Liver (tissue), 10 donors: ENCODE measurements at places on chromosomes 12 and 14.

DNA sequence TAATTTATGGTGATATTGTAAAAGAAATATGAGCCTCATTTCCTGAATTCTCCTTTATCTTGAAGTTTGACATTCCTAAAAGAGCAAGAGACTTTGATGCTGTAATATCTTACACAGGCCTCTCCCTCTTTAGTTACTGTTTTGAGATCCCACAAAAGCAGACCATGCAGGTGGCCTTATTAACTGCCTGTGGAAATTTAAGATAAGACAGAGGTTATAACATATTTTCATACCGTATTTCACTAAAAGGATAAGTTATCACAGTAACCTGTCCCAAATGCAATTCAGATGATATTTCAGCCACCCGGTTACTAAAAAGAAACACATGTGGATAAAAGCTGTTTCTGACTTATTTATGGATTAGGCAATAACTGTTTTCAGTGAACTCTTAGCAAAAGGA lies 150.1 kb downstream of the NAV3 start:
- DNase-seq: no peak

GRCh38 chr12:102433304-102433703 lies 47.1 kb downstream of the IGF1 start:
- DNase-seq: no peak

DNA sequence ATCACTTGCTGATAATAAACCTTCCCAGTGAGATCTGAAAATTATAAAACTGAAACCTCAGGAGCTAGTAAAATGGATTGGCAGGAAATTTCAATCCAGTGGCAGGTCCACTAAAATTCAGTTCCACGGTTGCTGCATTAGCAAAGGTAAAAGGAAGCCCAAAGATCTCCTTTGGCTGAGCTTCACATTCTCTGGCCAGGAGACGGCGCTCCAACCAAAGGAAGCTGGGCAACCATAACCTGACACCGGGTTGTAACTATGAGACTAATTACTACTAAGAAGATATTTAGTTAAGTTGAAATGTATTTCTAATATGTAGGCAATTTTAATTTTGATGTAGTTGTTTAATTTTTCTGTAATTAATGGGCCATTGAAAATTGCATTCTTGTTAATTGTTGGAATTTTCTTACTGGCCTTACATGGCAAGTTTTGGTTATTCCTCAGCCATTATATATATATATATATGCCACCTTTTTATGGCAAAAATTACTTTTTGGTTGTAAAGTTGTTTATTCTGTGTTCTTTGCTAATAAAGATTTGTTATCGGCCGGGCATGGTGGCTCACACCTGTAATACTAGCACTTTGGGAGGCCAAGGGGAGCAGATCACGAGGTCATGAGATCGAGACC lies 17.0 kb downstream of the OR8S1 start:
- peak; percentile 44 for DNase-seq

DNA sequence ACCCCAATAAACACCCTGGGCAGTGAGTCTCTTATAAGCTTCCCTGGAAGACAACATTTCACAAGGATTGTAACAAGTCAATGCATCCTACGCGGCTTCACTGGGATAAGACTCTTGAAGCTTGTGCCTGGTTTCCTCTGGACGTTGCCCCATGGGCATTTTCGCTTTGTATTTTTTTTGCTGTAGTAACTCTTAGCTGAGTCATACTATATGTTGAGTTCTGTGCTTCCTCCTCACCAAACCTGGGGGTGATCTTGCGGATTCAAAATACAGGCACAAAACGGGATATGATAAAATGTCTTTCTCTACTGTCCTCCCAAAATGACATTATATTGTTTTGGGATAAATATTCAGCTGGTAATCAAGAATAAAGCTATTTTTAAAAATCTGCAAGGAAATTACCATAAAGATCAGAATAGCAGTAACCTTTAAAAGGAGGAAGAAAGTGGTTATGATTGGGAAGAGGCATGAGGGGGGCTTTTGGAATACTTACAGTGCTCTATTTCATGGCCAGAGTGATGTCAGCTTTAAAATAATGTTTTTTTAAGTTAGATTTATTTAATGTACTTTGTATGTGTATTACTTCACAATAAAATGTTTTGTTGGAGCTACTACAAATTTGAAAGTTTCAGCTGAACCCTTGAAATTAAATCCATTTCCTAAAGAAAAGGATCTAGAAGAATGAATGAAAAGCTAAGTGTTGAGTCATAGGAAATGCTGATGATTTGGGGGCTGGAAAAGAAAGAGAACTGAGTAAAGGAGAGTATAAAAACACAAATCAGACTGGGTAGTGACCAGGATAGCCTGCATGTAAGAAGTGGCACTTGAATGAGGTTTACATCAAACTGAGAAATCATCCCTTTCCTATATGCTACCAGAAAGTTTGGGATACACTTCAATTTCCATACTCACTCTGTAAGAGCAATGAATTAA lies 14.7 kb downstream of the BTBD7 start:
- no peak for DNase-seq

- no peak for DNase-seq
These were observed 298.4 kb downstream of the NUAK1 start for GRCh38 chr12:105840384-105840783.

- no peak for DNase-seq
These were observed 137.0 kb downstream of the MED13L start for GRCh38 chr12:116140529-116140928.

GRCh38 chr12:30840715-30841114 lies 85.8 kb upstream of the TSPAN11 start:
- DNase-seq: no peak

DNA sequence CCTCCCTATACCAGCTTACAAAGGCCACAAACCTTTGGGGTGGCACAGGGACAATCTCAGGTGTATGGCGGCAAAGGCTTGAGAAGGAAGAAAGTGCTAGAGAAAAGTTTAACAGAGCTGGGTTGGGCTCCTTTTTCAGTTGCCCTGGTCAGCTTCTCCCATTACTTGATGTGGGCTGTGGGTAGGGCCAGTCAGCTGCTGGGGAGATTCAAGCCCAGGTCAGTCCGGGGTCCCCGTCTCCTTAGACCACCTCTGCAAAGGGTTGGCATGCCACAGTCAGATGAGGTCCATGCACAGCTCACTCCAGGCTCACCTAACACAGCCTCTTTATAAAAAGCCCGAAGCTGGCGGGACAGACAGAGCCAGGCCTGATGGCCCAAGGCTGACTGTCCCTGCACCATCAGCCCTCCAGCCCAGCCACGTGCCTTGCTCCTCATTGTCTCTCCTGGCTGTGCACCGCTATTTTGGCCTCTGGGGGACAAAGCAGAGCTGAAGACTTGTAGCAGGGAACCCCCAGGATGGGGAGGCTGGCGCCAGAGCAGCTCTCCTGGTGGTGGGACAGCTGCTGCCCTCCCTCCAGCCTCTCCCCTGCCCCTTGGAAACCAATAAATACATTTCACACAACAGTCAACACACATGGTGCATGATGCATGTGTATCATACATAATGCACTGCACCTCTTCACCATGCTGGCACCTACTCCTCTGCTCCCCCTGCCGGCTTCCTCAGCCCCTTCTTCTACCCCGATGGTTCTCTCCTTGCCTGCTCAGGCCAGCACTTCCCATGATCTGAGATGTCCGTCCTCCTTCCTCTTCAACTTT lies 61.7 kb upstream of the DDX11 start:
- no peak for DNase-seq

- DNase-seq: no peak
These were observed 6.1 kb upstream of the TMED2 start for GRCh38 chr12:123578243-123578642.

- DNase-seq: no peak
These were observed 19.8 kb downstream of the INSM2 start for GRCh38 chr14:35553808-35554207.

DNA sequence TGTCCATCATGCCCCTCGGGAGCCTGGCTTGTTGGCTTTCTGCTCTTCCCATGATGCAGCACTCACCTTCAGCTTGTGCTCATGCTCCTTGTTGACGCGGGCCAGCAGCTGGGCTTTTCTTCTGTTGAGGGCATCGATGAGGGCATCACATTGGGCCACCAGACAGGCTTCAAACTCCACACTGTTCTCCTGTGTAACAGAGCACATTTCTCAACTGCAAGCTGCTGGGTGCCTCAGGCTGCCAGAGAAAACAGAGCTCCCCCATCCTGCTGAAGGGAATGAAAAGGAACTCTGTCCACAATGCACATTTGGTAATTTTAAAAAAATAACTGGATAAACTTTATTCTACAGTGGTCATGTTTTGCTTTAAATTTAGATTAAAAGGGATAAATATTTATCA lies 72.1 kb downstream of the TRIM9 start:
- DNase-seq: no peak

GRCh38 chr12:7650091-7650490 lies 15.6 kb downstream of the APOBEC1 start:
- no peak for DNase-seq

DNA sequence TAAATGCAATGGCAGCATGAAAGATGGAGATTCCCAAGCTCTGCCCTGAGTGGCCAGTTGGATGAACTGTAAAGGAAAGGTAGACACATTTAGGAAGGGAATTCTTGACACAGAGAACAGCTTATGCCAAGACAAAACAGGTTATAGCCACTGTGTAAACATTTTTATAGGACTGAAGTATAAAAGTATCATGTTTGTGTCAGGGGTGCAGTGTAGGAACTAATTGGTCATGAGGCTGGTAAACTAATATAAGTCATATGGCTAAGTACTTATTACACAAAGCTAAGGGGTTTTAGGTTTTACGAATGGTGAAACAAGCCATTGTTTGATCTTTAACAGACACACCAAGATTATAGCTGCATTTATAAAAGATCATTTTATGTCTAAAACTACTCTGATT lies 207.7 kb upstream of the SLC16A7 start:
- no peak for DNase-seq

GRCh38 chr12:16506394-16506793 lies 99.6 kb downstream of the LMO3 start:
- DNase-seq: no peak

- no peak for DNase-seq
These were observed 178.8 kb downstream of the FOXA1 start for GRCh38 chr14:37416264-37416663.

GRCh38 chr12:121288986-121289385 lies 7.5 kb downstream of the CAMKK2 start:
- no peak for DNase-seq

GRCh38 chr14:80771201-80771600 lies 170.3 kb downstream of the CEP128 start:
- no peak for DNase-seq

DNA sequence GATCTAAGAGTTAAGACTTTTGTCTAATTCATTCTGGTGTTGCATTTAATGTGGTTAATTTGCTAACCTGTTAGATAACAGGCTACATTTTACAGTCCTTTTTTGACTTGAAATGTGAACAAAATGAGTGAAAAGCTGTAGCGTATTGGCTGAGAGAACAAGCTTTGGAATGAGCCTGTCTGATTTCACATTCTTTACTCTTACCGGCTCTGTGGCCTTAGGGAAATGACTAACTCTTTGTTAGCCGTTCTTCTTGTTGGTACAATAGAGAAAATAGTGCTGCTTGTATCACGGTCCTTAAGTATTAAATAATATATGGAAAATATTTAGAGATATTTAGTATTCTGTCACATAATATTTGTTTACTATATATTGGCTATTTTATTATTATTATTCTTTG lies 1.9 kb downstream of the MNAT1 start:
- no peak for DNase-seq

DNA sequence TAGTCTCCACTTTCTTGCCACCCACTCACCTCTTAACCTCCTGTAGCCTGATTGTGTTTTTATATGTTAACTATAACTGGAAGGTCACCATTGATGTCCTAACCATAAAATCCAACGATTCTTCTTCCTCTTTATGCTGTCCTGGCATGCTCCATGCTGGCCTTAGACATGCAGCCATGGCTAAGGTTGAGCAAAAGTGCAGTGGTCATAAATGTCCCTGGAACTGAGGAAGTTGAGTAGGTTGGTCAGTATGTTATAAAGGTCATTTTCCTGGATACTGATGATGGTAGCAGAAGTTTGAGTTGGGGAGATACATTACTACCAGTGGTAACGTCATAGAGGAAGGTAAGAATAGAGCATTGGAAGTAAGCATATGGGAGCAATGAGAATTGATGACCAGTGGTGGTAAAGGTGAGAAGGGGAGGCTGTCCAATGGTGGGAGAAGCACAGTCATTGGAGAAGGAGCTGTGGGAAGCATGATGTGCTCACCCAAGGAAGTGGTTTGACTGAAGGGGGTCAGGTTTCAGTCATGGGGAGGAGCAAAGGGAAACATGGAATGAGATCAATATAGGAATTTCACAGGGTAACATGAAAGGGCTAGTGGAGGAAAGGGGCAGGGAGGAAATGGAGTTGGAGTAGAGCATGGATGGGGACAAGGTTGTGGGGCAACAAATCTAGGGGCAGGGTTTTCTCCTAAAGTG lies 240.8 kb downstream of the DACT1 start:
- no peak for DNase-seq

GRCh38 chr12:59594943-59595500 lies 807 bp upstream of the SLC16A7 start:
- no peak for DNase-seq

DNA sequence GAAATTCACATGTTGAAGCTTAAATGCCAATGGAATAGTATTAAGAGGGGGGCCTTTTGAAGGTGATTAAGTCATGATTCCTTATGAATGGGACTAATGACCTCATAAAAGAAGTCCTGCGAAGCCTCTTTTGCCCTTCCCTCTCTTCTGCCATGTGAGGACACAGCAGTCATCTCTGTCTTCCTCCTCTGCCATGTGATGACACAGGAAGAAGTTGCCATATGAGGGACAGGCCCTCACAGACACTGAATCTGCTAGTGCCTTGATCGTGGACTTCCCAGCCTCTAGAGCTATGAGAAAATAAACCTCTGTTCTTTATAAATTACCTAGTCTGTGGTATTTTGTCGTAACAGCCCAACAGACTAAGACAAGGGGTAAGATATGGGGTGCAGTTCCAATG lies 100.7 kb downstream of the VCPKMT start:
- no peak for DNase-seq

- DNase-seq: no peak
These were observed 13.1 kb downstream of the ZFYVE21 start for GRCh38 chr14:103728721-103729120.

GRCh38 chr12:18262514-18262913 lies 1.2 kb downstream of the PIK3C2G start:
- no peak for DNase-seq

GRCh38 chr14:91041450-91041849 lies 19.0 kb downstream of the RPS6KA5 start:
- no peak for DNase-seq

GRCh38 chr12:104850781-104851180 lies 107.3 kb downstream of the SLC41A2 start:
- no peak for DNase-seq

- DNase-seq: peak; percentile 33
These were observed 101.4 kb upstream of the FKBP4 start for GRCh38 chr12:2693244-2693860.
